ENCODE measurements at places on chromosomes 11 and 22. TPM values are rescaled to one million over a fixed set of nuclear protein-coding genes. Genes with fewer than 3 reads are reported as not detected.

Gene INS
- total RNA-seq = not detected

Gene RAG1
- 1.9 TPM for total RNA-seq

Gene MPZL3
- total RNA-seq = 2.5 TPM

Gene MMP27
- not detected for total RNA-seq

Gene FREY1
- total RNA-seq = not detected

Gene NFRKB
- total RNA-seq = 35.0 TPM

Gene AQP11
- 0.47 TPM for total RNA-seq

Gene ACTN3
- total RNA-seq = not detected

Gene PAX6
- 0.46 TPM for total RNA-seq

Gene POU2AF2
- not detected for total RNA-seq

Gene MUC5AC
- not detected for total RNA-seq

Gene OR5M8
- total RNA-seq = not detected
